ENCODE measurements at places on chromosomes 2 and 18.

DNA sequence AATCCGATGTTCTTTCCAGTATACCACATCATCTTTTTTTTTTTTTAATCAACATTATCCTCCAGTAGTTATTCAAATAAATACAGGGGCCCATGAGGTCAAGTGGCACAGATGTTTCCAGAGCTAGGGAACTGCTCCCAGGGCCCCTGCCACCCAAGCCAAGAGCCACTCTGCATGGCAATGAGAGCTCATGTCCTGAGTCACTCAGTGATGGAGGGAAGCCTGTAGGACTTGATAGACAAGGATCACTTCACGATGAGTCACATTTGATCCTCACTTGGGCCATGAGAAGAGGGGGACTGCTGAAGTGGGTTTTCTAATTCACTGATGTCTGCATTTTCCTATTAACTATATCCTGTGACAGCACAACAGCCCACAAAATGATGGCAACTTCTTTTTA is 127.0 kb upstream of the PKDCC start:
- DNase-seq, result no peak

DNA sequence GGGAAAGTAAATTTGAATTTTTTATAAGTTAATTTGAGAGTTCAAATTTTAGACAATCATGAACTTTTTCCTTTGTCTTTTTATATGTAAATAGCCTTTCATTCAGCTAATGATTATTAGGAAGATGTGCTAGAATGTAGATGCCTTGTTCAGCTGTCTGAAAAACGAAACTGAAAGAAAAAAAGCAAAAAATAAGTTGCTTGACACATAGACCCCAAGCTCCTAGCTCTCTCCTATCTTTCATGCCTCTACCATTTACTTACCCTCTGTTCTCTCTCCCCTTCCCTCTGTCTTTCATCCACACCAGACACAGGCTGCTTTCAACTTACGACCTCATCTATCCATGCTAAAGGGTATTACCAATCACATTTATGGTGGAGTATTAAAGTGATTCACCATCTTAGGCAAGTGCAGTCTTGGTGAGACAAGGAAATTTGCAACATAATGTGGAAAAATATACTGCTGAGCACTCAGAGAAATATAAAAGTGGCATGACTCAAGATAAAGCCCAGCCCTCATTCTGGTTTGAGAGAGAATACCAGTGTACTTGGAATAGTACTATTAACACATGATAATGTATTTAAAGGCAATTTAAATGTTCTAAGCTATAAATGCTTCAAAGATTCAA is 425.6 kb downstream of the SUCLG1 start:
- no peak for DNase-seq

GRCh38 chr2:78202366-78202765 is 680.2 kb upstream of the LRRTM4 start:
- DNase-seq, result no peak

DNA sequence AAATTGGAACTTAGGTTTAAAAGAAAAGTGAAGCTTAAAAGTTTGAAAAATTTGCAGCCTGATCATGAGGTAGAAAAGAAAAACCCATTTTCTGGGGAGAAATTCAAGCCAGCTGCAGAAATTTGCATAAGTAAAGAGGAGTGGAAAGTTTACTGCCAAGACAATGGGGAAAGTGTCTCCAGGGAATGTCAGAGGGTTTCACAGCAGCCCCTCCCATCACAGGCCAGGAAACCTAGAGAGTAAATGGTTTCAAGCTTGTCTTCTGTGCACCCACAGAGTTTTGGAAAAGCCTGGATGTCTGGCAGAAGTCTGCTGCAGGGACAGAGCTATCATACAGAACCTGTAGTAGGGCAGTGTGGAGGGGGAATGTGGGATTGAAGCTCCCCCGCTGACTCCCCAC is 254.0 kb upstream of the FSIP2 start:
- no peak for DNase-seq

GRCh38 chr2:63034526-63034925 is 16.1 kb upstream of the OTX1 start:
- no peak for DNase-seq

GRCh38 chr2:28414583-28414982 is 21.9 kb downstream of the FOSL2 start:
- DNase-seq, result no peak

DNA sequence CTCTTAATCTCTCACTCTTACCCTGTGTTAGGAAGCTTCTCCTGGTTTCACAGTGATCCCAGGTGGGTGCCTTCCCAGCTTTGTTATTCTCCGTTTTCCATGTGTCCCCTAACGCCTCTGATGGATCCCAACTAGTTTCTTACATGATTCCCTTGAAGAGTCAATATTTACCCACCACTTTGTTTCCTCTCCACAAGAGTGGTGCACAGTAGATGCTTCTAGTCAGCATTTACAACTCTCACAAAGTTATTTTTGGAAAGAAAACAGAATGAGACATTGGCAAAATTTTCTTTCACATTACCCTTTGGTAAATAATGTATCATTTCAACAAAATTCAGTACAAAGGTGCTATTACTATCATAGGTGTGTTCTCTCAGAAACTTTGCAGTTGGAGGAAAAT is 1611.1 kb upstream of the ZEB2 start:
- no peak for DNase-seq

DNA sequence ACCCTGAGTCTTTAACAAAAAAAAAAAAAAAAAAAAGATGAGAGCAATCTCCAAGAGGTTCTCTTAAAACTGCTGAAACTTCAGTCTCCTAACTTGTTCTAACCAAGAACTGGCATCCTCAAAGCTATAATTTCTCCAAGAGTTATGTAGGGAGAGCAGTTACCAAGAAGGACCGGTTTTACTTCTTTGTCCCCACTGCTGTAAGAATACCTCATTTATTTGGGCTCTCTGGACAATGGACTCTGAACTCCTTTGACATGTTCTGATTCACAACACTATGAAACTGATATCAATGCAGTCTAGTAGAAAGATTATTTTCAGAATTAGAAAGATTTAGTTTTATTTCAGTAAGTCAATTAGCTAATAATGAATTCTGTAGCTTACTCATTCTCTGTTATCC is 84.5 kb upstream of the DTNB start:
- DNase-seq, result no peak

- DNase-seq, result no peak
Measured at GRCh38 chr2:25259737-25260124, 82.0 kb downstream of the DNMT3A start.

DNA sequence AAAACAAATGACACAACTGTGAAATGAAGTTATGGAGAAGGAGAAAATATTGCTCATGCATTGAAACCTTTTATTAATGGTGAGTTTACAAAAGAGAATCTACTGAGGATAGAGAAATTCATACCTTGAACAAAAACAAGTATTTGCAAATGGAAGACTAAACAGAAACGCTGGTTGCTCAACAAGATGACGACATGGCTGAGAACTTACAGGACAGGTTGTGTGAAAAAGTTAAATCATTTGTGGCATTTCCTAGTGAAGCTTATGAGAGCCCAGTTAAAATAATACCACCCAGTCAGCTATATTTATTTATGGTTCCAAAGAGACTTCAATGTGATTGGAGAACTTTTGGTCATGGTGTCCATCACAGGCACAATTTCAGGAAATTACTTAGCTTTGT is 148.6 kb upstream of the PKDCC start:
- no peak for DNase-seq

DNA sequence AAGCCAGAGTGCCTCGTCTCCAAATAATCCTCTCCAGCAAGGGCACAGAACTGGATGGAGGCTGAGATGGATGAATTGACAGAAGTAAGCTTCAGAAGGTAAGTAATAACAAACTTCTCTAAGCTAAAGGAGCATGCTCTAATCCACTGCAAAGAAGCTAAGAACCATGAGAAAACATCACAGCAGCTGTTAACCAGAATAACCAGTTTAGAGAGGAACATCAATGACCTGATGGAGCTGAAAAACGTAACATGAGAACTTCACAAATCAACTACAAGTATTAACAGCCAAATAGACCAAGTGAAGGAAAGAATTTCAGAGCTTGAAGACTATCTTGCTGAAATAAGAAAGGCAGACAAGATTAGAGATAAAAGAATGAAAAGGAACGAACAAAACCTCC is 32.3 kb downstream of the WDPCP start:
- no peak for DNase-seq

DNA sequence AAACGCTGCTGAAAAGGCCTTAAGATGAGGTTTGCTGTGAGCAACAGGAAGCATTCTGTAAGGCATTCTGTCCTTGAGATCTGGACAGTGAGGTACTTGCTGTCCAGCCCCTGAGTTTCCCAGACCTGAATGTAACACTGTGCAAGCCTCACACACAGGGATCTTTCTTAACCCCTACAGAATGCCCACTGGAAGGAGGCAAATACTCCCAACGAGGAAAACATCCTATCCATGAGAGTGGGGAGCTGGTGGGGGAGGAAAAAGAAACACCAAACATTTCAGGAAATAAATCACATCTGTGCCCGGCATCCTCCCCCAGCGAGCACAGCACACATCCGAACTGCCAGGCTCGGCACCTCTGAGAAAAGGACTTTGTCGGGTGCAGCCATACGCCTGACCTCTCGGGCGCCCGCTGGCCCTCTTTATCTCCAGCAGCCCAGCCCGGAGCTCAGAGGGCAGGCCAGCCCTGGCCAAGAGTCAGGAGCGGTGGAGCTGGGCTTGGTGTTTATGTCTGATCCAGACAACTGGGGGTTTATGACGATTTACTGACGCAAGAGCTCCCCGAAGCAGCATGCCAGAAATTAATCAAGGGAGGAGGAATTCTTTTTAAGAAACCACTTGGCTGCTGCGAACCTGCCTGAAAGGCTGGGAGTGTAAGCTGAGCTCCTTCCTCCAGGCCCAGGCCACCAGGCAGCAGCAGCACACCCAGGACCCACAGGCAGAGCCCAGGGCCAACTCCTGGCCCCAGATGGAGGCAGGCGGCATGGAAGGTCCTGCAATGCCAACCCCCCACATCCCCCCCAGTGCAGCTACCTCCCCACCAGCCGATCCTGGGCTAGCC is 72.2 kb downstream of the HDAC4 start:
- DNase-seq, result no peak

DNA sequence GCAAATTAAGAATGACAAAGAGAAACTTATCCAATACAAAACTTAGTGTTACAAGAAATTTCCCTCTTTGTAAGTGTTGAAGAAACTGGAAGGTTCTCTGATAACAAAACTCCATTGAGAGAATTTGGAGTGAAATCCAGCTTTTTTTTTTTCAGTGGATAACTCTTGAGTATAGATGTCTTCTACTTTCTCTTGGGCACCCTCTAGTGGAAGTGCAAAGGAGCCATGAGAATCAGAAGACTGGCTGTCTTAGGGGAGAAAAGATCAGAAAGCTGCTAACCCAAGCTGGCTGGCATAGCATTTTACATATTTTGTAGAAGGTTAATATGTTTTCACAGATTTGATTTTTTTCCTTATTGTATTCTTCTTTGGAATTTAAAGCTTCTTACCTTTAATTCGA is 138.8 kb upstream of the SATB2 start:
- DNase-seq, result no peak

DNA sequence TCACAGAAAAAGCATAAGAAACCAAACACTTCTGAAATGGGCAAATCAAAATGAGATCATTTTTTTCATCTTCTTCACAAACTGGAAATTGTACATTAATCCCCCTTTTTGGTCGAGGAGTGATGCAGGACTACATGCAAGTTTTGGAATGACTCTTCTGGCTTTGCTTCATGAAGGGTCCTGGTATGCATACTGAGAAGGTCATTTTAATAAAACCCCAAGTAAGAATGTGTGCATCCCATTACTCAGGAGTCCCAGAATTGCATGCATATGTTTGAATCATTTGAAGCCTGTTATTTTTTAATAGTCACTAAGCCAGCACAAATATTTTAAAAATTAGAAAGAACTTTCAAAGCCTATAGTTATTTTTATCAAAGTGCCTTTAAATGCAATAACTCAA is 16.7 kb upstream of the EHBP1 start:
- no peak for DNase-seq

GRCh38 chr18:24674200-24674599 is 213.8 kb downstream of the HRH4 start:
- no peak for DNase-seq

- no peak for DNase-seq
Measured at GRCh38 chr2:1685078-1685956, 59.0 kb downstream of the PXDN start.

DNA sequence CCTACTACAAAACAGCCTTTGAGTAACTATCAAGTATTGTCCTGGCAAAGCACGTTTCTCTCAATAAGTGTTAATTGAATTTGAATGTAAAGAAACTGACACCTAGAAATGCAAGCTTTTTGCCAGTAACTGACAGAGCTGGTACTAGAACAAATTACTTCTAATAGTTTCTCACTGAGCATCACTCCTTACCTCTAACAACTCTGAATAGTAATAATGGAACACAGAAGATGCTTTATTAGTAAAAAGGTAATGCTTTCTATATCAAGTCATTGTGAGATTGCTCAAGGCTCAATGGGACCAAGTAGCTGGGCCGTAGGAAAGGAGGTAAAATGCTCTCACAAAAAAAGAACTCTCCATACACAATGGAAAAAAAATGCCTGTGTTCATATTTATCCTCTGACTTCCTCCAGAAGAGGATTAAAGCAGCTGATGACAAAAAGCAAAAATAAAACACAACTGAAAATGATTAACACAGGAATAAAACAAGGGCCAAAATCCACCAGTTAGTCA is 11.8 kb downstream of the RASGRP3 start:
- DNase-seq, result no peak

DNA sequence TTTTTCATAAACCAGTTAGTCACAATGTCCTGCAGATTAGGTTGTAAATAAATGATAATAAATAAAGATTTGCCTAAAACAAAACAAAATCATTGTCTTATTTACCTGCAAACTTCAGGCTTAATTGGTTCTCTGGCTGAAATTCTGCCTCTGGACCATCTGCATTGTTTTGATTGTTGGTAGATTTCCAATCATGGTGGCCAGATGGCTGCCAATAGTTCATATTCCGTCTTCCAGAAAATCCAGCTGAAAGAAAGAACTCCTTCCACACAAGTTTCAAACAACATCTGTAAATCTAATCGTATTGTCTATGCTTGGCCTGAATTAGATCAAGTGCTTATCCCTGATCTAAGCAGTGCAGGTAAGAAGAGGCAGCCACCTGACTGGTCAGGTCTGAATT is 771.1 kb upstream of the ZEB2 start:
- no peak for DNase-seq

- no peak for DNase-seq
Measured at GRCh38 chr2:173251225-173251624, 103.4 kb upstream of the CDCA7 start.

DNA sequence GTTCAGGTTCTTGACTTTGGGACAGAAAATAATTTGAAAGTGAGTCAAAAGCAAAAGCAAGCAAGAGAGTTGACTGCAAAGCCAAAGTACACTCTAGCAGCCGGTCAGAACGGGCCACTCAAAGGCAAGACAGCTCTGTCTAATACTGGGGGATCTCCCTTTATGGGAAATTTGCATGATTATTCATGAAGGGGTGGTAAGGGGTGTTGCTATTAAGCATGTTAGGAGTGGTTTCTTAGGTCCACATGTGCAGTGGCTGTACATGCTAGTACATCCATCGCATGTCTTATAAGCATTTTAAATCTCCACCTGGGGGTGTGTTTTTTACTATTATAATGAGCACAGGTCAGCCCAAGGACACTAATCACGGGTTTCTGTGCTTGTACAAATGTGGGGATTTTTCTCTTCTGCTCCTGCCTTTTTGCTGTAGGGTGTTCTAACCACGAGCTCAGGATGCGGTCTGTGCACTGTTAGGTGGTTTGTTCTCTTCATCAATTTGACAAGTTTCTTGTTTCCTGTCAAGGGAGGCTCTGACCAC is 60.2 kb upstream of the SPP2 start:
- DNase-seq, result peak; percentile 26
